Kidney epithelial cell (primary cell): ENCODE measurements at places on chromosomes 3 and 15. TPM values are rescaled to one million over a fixed set of nuclear protein-coding genes. Genes with fewer than 3 reads are reported as not detected.

Gene PAK6
- 15.3 and 17.7 TPM in 2 replicates for total RNA-seq

Gene U2SURP
- total RNA-seq, result 56.1 and 60.6 TPM in 2 replicates

Gene TMC3
- not detected in 2 replicates for total RNA-seq

Gene ZPLD1
- total RNA-seq, result 0.08 and 0.41 TPM in 2 replicates

Gene PP2D1
- total RNA-seq, result not detected in 2 replicates

Gene SLC9C1
- 2.2 TPM in 1 of 2 replicates, not detected in the other for total RNA-seq

Gene ARPIN
- 10.5 and 11.2 TPM in 2 replicates for total RNA-seq

Gene SNTN
- total RNA-seq, result not detected in 2 replicates

Gene PLXND1
- 103 and 114 TPM in 2 replicates for total RNA-seq

Gene AGTR1
- not detected in 2 replicates for total RNA-seq

Gene RCCD1
- total RNA-seq, result 8.9 and 12.5 TPM in 2 replicates

Gene IREB2
- total RNA-seq, result 22.5 and 23.5 TPM in 2 replicates

Gene CDHR4
- total RNA-seq, result not detected in 2 replicates

Gene CCNB2
- 12.8 and 15.8 TPM in 2 replicates for total RNA-seq

Gene ZBBX
- 1.1 and 3.5 TPM in 2 replicates for total RNA-seq

Gene SPSB4
- total RNA-seq, result 0.41 and 0.67 TPM in 2 replicates

Gene PPP1R14D
- not detected in 2 replicates for total RNA-seq

Gene GTPBP8
- total RNA-seq, result 18.7 and 22.8 TPM in 2 replicates

Gene EIF4E3
- 8.7 and 9.1 TPM in 2 replicates for total RNA-seq

Gene SYNM
- 3.7 and 3.9 TPM in 2 replicates for total RNA-seq

Gene POC1A
- 4.0 and 4.7 TPM in 2 replicates for total RNA-seq
